ENCODE measurements at places on chromosomes 4 and X.

- no peak for DNase-seq
These were observed 4.0 kb upstream of the SLC49A3 start for GRCh38 chr4:692771-693554.

DNA sequence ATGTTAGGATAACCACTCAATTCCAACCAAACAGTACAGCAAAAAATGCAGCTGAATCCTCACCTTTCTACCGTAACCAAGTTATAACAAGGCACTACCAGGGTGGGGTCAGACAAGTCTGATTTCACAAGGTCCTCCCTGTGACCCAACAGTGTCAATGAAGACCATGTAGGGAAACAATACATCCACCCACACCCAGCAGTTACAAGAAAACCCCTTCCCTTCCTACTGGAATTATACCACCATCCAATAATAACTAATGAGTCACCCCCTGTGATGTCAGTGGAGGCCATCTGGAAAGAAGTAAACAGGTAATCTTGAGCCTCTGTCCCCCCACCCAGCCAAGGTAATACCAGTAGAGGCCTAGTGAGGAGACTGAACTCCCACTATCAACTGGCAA is 117.6 kb downstream of the FGF16 start:
- no peak for DNase-seq

DNA sequence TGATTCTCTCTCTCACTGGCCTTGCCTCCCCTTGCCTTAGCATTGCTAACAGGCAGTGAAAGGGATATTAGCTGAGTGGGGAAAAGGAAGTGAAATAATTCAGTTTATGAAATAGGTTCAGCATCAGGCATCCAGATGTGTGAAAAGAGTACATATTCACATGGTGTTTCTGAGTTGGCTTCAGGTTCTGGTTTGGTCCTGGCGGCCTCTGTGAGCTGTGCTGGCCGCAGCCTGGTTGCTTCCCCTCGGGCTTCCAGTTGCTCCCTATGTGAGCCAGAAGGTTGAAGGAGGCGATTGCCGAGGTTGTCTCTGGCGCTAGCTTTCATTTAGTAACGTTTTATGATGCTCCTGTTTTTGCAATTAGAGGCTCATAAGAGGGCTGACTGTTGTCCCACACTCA is 99.1 kb upstream of the TLR2 start:
- DNase-seq = no peak

DNA sequence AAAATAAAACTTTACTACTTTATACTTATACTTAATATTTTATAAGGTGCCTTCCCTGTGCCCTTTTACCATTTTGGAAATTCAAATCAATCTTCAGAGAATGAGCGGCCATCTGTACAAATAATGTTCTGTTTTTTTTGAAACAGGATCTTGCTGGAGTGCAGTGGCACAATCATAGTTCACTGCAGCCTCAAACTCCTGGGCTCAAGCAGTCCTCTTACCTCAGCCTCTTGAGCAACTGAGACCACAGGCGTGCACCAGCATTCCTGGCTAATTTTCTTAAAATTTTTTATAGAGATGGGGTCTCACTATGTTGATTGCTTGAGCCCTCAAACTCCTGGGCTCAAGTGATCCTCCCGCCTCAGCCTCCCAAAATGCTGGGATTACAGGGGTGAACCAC is 53.5 kb downstream of the FAM114A1 start:
- DNase-seq = no peak

- no peak for DNase-seq
These were observed 292.0 kb downstream of the CCSER1 start for GRCh38 chr4:90419124-90419711.

DNA sequence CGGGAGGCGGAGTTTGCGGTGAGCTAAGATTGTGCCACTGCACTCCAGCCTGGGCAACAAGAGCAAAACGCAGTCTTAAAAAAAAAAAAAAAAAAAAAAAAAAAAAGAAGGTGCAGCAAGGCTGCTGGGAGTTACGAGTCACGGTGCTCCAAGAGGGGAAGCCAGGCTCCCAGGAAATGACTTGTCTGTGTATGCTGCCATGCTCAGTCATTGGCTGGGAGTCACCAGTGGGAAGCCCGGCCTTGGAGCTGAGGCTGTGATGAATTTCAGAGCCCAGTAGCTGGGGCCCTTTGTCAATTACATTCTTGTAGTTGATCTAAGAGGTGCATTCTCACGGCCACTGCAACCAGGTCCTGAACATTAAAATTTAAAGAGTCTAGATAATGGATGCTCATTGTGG is 1105.1 kb upstream of the TENM3 start:
- no peak for DNase-seq

DNA sequence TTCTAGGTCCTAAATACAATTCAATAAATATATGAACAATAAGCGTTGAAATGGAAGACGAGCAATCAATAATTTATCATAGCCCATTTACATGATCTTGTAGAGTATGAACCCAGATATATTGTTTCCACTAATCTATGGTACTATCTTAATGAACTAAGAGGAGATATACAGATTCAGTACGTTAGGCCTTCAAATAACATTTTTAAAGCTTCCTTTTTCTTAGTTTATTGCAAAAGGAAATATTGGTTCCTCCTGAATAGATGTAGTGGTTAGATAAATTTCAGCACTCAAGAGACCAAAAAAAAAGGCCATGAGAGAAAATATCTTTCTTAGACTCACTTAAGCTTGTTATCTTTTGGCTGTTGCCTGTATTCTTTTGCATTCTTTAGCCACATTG is 147.5 kb upstream of the PITX2 start:
- DNase-seq = no peak

- DNase-seq = no peak
These were observed 120.2 kb downstream of the BMPR1B start for GRCh38 chr4:94877973-94878372.

DNA sequence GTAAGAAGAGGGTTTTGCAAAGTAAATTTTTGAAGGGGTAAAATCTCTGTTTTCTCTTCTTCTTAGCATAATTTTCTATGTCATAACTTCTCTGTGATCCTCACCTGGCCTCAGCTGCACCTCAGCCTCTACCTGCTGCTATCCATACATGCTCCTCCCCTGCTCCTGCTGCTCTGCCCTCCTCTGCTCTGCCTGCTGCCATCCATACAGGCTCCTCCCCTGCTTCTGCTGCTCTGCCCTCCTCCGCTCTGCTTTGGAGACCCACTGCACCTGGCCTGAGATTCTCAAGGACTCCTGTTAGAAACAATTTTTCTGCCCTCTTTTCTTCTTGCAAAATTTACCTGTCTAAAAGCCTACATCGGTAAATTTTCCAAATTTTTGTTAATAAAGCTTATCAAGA is 388.6 kb upstream of the PITX2 start:
- DNase-seq = no peak

DNA sequence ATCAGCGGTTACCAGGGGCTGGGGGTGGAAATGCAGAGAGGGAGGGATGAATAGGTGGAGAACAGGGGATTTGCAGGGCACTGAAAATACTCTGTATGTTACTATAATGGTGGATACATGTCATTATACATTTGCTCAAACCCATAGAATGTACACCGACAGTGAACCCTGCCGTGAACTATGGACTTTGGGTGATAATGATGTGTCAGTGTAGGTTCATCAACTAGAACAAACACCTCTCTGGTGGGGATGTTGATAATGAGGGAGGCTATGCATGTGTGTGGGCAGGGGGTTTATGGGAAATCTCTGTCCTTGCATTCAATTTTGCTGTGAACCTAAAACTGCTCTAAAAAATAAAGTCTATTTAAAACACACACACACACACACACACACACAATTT is 11.5 kb downstream of the HPSE start:
- no peak for DNase-seq

DNA sequence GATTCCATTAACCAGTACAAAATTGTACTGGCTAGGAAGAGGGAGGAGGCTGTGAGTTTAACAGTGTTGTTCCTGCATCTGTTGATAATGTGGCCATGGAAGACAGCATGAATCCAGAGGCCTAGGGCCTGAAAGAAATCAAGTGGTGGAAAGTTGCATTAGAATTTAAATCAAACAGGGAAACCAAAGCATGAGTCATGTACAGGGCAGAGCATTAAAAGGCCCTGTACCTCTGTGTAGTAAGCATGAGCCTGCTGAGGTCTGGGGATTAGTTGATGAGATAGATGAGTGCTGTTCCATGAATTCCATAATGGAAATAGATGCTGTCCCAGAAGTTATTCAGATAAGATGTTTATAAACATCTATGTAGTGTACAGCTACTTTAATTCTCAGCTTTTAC is 58.3 kb downstream of the MID1IP1 start:
- DNase-seq = no peak

DNA sequence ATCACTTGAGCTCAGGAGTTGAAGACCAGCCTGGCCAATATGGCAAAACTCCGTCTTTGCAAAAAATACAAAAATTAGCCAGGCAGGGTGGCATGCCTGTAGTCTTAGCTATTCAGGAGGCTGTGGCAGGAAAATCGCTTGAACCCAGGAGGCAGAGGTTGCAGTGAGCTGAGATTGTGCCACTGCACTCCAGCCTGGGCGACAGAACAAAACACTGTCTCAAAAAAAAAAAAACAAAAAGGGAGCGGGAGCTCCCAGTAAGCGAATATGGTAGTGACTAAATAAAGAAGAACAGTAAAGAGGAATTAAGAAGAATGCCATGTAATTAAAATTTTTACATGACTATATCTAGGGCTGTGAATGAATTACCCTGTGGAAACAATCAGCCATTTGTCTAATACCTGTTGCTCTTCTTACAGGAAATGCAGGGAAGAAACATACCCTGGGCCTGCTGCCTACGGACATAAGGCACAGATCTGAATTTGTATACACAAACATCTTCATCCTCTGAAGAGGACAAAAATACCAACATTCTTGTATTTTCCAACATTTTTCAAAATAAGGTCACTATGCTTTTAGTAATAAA is 11.4 kb downstream of the WDFY3 start:
- DNase-seq = no peak

DNA sequence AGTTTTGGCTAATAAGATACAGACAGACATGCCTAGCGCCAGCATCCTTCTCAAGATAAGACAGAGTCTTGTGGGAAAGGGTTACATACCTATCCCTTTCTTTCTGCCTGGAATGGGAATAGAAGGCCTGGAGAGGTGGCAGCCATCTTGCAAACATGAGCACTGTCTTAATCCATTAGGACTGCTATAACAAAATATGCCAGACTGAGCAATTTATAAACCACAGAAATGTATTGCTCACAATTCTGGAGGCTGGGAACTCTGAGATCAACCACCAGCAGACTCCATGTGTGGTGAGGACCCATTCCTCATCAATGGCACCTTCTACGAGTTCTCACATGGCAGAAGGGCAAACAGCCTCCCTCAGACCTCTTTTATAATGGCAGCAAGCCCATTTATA is 26.5 kb upstream of the NEIL3 start:
- DNase-seq = no peak

DNA sequence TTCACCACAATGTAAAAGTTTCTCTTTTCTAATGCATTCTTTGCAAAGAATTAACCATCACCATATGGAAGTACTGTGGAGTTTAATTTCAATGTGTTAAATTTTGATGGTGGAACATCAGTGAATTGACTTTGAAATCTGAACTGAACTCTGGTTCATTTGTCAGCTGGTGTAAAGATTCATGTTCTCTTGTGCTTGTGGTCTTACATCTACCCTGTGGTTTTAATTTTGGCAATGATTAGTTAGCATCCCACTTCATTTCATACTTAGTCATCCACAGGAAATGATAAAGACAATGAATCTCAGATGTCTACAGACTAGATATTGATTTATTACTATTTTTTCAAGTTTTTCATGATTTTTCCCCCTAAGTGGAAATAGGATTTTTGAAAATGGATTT is 77.8 kb downstream of the GRID2 start:
- no peak for DNase-seq

GRCh38 chr4:15034071-15034764 is 31.9 kb downstream of the CPEB2 start:
- no peak for DNase-seq

DNA sequence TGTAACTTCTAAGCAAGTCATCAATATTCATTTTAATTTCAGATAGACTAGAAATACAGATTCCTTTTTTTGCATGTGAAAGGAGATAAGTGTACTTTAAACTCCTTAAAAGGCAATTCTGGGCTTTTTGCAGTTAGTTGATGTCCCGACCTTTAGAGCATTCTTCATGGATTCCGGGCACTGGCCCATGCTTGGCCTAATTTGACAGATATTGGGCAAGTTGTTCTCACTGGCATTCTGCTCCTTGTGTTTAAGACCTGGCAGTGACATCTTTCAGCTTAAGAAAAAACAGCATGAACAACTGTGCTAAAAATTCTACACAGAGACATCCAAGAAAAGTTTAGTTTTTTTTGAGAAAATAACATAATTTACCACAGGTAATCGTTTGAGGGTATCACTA is 1037.2 kb downstream of the PCDH18 start:
- DNase-seq = no peak

GRCh38 chrX:10047133-10047532 is 80.0 kb downstream of the CLDN34 start:
- DNase-seq = no peak

DNA sequence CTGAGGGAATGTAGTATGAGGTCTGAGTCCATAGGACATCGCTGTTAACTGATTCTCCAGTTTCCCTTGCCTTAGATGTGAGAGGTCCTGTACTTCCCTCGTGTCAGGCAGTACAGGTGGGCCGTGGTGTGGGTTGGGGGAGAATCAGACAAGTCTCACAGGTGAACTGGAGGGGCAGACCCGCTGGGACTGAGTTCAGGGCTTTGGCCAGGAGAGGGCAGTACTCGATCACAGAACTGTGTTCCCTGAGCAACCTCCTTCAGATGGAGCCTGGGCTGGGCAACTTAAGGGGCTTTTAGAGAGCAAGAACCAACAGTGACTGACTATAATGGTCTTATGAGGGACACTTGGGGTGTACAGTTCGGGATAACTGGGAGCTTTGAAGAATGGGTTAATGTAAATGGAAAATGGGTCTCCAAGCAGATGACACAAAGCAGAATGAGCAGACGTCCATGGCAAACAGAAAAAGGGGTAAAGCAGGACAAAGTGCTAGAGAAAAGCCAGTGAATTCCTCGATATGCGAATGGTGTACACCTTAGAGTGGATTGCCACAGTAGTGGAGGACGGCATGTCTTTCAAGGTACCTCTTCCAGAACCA is 83.6 kb downstream of the CCNG2 start:
- peak; percentile 31 for DNase-seq

GRCh38 chr4:154778264-154778663 is 2.8 kb upstream of the RBM46 start:
- DNase-seq = no peak

Measured in T follicular helper cell (primary cell).